ENCODE measurements at places on chromosomes 1 and 21.
A peak's percentile ranks its signal among the peaks of the same experiment; 100 is the strongest.

GRCh38 chr21:34878501-34878900 lies 170.6 kb downstream of the RUNX1 start:
- no peak for DNase-seq

DNA sequence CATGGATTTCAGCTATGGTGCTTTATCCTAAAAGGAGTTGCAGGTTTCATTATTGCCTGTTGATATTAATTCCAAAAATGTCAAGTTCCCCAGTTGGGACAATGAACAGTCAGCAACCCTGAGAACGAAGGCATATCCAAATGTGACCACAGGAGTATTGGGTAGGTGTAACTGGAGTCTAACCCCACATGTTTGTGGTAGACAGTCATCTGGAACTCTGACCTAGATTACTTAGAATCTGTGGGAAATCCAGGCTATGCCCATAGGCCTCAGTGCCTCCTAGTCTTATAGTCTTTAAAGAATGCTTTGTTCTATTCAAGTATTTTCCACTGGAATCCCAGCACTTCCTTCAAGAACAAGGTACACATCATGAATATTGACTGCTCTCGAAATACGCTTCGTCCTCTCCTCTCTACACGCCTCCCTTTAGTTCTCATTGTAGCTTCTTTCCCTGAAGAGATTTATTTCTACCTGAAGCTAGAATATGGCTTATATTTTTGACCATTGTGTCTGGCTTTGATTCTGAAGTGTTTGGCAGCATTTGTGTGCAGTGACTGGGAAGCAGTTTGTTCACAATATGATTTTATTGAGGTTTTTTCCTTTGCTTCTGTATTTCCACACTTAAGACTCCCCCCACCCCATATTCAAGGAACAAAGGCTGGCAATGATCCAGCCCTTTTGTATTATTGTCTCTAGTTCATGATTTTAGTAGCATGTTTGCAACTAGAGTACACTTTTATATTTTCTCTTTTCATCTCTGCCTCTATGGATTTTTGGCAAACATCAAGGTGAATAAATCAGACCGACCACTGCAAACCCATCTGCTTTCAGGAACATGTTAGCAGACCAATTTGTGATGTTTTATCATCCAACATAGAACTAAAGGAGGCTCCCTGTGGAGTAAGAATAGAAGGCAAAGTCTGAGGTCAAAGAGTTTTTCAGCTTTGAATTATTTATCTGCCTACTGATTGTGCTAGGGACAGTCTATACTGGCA lies 178.6 kb downstream of the GPR52 start:
- DNase-seq, result no peak

- DNase-seq, result peak; percentile 74
Measured at GRCh38 chr1:211133836-211134669, at the start of gene KCNH1. Gene KCNH1, minus strand, starts transcription at chr1:211134148. Its CDS starts 203 bp downstream, at chr1:211133945.

DNA sequence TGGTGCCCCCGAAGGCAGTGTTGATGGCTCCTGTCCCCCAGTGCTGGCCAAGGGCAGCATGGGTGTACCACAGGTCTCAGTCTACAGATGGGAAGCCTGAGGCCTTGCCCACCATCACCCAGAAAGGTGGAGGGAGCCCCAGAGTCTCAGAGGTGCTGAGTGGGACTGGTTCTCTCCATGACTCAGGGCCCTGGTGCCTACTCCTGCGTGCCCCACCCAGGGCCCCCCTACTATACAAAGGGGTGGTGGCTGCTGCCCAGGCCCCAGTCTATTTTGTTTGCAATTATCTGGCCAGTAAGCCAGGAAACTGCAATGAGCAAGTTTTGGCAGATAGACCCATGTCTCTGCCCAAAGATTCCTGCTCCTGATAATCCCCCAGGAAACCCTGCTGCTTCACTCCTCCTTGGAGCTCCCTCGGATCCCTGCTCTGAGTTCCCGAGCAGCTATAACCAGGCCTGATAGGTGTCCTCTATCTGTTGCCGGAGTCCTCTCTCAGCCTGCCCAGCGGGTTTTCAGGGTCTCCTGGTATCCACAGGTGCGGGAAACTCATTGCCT lies 41.7 kb downstream of the EDN2 start:
- no peak for DNase-seq

DNA sequence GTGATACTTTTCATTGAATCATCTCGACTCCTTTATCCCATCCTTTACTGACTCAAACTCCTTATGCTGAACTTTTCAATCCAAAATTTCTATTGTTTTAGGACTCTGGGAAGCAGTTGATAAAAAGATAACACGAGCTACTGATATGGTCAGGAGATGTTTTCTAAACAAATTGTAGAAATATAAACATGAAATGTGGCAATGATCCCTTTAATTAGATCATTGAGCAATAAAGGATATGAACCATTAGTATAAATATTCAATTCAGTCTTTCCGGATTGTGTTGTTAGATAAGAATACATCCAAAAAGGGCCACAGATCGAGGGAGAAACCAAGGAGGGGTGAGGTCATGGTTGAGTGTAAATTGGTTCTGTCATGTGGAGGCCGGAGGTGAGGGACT lies 88.4 kb downstream of the NID1 start:
- DNase-seq, result no peak

Measured in kidney capillary endothelial cell (primary cell).